SK-N-SH (cell line): ENCODE measurements at places on chromosomes 7 and 10. TPM values are rescaled to one million over a fixed set of nuclear protein-coding genes. Genes with fewer than 3 reads are reported as not detected.

Gene OR2A42
- polyA plus RNA-seq, result not detected in 2 replicates

Gene H2BK1
- polyA plus RNA-seq, result not detected in 2 replicates

Gene UPF2
- 4.7 and 6.4 TPM in 2 replicates for polyA plus RNA-seq

Gene MAPK8
- polyA plus RNA-seq, result 26.4 and 33.6 TPM in 2 replicates

Gene OR6B1
- polyA plus RNA-seq, result not detected in 2 replicates

Gene TSPAN33
- 6.9 and 7.2 TPM in 2 replicates for polyA plus RNA-seq

Gene ST8SIA6
- 0.03 TPM in 1 of 2 replicates, not detected in the other for polyA plus RNA-seq

Gene KAZALD1
- 1.9 and 3.0 TPM in 2 replicates for polyA plus RNA-seq

Gene STEAP2
- 6.6 and 9.5 TPM in 2 replicates for polyA plus RNA-seq

Gene ASZ1
- not detected in 2 replicates for polyA plus RNA-seq

Gene LMTK2
- polyA plus RNA-seq, result 6.8 and 9.0 TPM in 2 replicates

Gene ACHE
- polyA plus RNA-seq, result 1.8 and 2.1 TPM in 2 replicates

Gene NAT16
- polyA plus RNA-seq, result 0.64 and 0.68 TPM in 2 replicates

Gene PLAC9
- polyA plus RNA-seq, result 0.21 TPM in 1 of 2 replicates, not detected in the other

Gene CLDN3
- polyA plus RNA-seq, result 0.05 and 0.08 TPM in 2 replicates

Gene CYP2C19
- not detected in 2 replicates for polyA plus RNA-seq

Gene MMRN2
- polyA plus RNA-seq, result 0.02 and 0.05 TPM in 2 replicates

Gene OR9A2
- polyA plus RNA-seq, result not detected in 2 replicates

Gene NYAP1
- polyA plus RNA-seq, result 3.9 and 6.0 TPM in 2 replicates

Gene TRIM73
- polyA plus RNA-seq, result 1.3 and 1.6 TPM in 2 replicates

Gene CAMK2B
- polyA plus RNA-seq, result 0.10 and 0.20 TPM in 2 replicates

Gene MPP7
- polyA plus RNA-seq, result 0.02 TPM in 1 of 2 replicates, not detected in the other
